ENCODE measurements at places on chromosomes 5 and 9. TPM values are rescaled to one million over a fixed set of nuclear protein-coding genes. Genes with fewer than 3 reads are reported as not detected.

The COMMD10 gene
- 34.7 TPM for total RNA-seq

The DND1 gene
- 0.60 TPM for total RNA-seq

The TDRD7 gene
- total RNA-seq = 7.5 TPM

The ZMAT2 gene
- 27.9 TPM for total RNA-seq

DNA sequence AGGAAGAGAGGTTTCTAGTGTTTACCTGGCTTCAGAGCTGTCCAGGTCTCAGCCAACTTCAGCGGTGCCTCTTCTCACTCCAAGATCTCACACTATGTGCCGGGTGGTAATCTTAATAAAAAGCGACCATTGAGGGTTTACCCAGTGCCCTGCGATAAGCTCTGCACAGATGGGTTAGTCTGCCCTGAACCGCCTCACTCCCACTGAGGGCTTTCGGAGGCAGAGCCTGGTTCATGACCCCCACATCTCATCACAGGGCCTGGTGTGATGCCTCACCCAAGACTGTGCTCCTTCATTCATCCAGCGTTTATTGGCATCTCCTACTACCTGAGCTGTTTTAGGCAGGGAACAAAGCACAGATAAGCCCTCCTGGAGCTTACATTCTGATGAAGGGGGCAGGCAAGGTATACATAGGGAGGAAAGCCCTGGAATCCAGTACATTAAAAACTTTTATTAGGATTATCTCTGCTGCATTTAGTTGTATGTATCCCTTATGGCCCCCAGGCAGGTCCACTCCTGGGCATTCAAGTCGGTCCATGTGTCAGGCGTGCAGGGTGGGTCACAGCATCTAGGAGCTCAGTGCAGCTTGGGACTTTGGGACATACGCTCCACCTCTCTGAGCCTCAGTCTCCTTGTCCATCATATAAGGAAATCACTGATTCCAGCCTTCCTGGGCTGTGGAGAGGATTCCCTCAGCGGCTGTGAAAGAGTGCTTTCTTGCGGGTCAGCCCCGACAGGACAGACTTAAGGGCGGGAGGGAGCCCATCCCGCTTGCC is 613 bp upstream of the COL15A1 start:
- peaks cover 52% of the 10 kb centered on the region for H3K4me1 ChIP-seq
- no peaks in the 10 kb centered on the region for H3K27me3 ChIP-seq
- H3K4me3 ChIP-seq = peak overlapping the region; percentile 88
- peak overlapping the region; percentile 89 for H3K27ac ChIP-seq

- peaks cover 3% of the 10 kb centered on the region for H3K27me3 ChIP-seq
- H3K27ac ChIP-seq = no peak overlapping the region
- H3K4me1 ChIP-seq = peaks cover 45% of the 10 kb centered on the region
- H3K4me3 ChIP-seq = no peak overlapping the region
These were observed 128.0 kb upstream of the STC2 start for GRCh38 chr5:173456181-173456580.

DNA sequence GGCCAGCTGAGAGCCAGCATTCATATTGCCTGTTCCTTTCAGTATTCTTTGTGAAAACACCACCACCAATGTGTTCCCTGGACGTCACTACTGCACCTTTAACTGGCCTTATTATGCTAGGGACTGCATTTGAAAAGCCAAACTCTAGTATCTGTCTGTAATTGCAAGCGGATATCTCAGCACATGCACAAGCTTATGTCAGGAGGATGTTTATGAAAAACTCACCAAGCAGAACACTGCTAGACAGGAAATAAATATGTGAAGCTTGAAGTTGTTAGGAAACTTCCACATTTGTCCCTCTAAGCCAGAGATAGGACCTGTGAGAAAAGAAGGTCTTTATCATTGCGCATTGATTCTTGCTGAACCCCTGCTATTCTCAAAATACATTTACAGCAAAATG is 135.4 kb upstream of the CCDC152 start:
- H3K27ac ChIP-seq = peak overlapping the region; percentile 29
- peaks cover 23% of the 10 kb centered on the region for H3K4me1 ChIP-seq
- no peak for DNase-seq
- no peaks in the 10 kb centered on the region for H3K36me3 ChIP-seq
- no peaks in the 10 kb centered on the region for H3K27me3 ChIP-seq

GRCh38 chr9:8429157-8429556 is 629.6 kb upstream of the DMAC1 start:
- no peak overlapping the region for H3K27ac ChIP-seq
- DNase-seq = no peak
- no peak overlapping the region for H3K4me3 ChIP-seq

- no peak overlapping the region for H3K4me3 ChIP-seq
- no peaks in the 10 kb centered on the region for H3K4me1 ChIP-seq
- no peak overlapping the region for H3K27ac ChIP-seq
- H3K27me3 ChIP-seq = peaks cover 7% of the 10 kb centered on the region
These were observed 22.9 kb upstream of the SPATA31C2 start for GRCh38 chr9:88161144-88161543.

GRCh38 chr5:89127191-89127590 is 244.2 kb upstream of the MEF2C start:
- no peaks in the 10 kb centered on the region for H3K4me1 ChIP-seq
- H3K4me3 ChIP-seq = no peak overlapping the region
- DNase-seq = no peak
- no peaks in the 10 kb centered on the region for H3K27me3 ChIP-seq
- no peak overlapping the region for H3K27ac ChIP-seq
- H3K36me3 ChIP-seq = no peaks in the 10 kb centered on the region

DNA sequence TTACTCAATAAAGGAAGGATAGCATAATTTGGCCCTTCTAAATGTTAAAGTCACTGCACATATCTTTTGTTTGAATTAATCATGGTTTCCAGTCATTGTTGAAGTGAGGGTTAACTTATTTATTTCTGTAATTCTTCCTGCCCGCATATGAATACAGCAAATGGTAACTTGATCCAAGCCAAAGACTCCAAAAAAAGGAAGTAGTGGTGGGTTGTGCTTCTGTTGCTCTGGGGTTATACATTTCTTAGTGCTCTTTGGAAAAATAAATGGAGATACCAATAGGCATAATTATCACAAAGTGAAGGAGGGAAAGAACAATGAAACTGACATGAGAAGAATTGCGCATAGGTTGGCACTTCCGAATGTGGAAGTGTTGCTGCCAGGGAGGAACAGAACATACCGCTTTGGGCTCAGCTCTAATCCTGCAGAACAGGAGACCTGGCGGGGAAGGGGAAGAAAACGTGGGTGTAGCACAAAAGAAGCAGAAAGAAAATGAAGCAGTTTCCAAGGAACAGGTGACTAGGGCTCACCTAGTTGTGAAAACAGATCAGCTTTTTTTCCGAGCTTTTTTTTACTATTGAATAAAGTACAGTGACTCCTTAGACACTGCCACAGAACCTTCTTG is 69.7 kb upstream of the TAF11L2 start:
- peaks cover 23% of the 10 kb centered on the region for H3K4me1 ChIP-seq
- H3K27ac ChIP-seq = no peak overlapping the region
- H3K36me3 ChIP-seq = no peaks in the 10 kb centered on the region
- peaks cover 3% of the 10 kb centered on the region for H3K27me3 ChIP-seq

GRCh38 chr5:138926688-138927448 is 51.7 kb upstream of the LRRTM2 start:
- DNase-seq = no peak
- H3K27ac ChIP-seq = peak overlapping the region; percentile 81
- peaks cover 10% of the 10 kb centered on the region for H3K36me3 ChIP-seq
- H3K27me3 ChIP-seq = no peaks in the 10 kb centered on the region

- no peaks in the 10 kb centered on the region for H3K27me3 ChIP-seq
- H3K4me3 ChIP-seq = no peak overlapping the region
- H3K36me3 ChIP-seq = no peaks in the 10 kb centered on the region
- DNase-seq = no peak
- no peak overlapping the region for H3K27ac ChIP-seq
These were observed 28.7 kb downstream of the CAMSAP1 start for GRCh38 chr9:135878528-135879236.

DNA sequence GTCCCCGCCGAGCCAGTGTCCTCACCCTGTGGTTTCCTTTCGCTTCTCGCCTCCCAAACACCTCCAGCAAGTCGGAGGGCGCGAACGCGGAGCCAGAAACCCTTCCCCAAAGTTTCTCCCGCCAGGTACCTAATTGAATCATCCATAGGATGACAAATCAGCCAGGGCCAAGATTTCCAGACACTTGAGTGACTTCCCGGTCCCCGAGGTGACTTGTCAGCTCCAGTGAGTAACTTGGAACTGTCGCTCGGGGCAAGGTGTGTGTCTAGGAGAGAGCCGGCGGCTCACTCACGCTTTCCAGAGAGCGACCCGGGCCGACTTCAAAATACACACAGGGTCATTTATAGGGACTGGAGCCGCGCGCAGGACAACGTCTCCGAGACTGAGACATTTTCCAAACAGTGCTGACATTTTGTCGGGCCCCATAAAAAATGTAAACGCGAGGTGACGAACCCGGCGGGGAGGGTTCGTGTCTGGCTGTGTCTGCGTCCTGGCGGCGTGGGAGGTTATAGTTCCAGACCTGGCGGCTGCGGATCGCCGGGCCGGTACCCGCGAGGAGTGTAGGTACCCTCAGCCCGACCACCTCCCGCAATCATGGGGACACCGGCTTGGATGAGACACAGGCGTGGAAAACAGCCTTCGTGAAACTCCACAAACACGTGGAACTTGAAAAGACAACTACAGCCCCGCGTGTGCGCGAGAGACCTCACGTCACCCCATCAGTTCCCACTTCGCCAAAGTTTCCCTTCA is 1.4 kb downstream of the GLIS3 start:
- no peaks in the 10 kb centered on the region for H3K27me3 ChIP-seq
- H3K27ac ChIP-seq = peak overlapping the region; percentile 84
- peak; percentile 26 for DNase-seq

DNA sequence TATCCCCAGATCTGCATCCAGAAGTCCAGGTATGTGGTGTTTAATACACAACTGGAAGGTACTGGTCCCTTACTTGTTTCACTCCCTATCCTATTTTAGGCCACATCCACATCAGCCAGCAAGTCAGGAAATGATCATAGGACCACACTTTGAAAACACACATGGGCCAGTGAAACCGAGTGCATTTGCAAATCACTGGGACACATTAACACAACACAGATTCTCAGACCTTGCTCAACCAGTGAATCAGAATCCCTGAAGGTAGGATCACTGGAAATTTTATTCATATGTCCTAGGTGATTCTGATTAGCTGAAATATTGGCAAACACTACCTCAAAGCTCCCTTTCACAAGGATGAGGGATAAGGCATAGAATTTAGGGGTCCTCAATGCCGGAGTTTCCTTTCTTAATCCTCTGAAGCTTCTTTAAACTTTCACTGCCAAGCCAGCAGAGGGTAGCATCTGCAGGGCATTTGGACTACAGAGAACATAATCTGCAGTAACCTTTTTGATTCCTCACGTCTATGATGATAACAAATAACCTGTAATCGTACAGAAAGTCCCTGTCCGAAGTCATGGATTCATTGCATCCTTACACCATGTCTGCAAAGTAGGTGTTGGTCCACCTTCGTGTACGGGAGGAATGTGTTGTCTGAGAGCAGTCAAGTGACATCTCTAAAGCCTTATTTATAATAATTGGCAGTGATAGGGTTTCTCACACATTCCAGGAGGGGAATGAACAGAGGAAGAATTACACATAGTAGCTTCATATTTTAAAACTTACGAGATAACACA is 11.0 kb upstream of the ABLIM3 start:
- no peak overlapping the region for H3K27ac ChIP-seq
- H3K4me3 ChIP-seq = no peak overlapping the region
- no peaks in the 10 kb centered on the region for H3K36me3 ChIP-seq
- H3K27me3 ChIP-seq = no peaks in the 10 kb centered on the region
- H3K4me1 ChIP-seq = peaks cover 19% of the 10 kb centered on the region

Measured in heart right ventricle (tissue), 16 donors.